ENCODE measurements at places on chromosomes 13 and 19. TPM values are rescaled to one million over a fixed set of nuclear protein-coding genes. Genes with fewer than 3 reads are reported as not detected.
A peak's percentile ranks its signal among the peaks of the same experiment; 100 is the strongest.

- DNase-seq = no peak
- peaks cover 21% of the 10 kb centered on the region for H3K36me3 ChIP-seq
- peak overlapping the region; percentile 89 for H3K4me3 ChIP-seq
- peak overlapping the region; percentile 79 for H3K27ac ChIP-seq
- peaks cover 24% of the 10 kb centered on the region for H3K27me3 ChIP-seq
These were observed 1.7 kb downstream of the SSBP4 start for GRCh38 chr19:18420930-18421329.

DNA sequence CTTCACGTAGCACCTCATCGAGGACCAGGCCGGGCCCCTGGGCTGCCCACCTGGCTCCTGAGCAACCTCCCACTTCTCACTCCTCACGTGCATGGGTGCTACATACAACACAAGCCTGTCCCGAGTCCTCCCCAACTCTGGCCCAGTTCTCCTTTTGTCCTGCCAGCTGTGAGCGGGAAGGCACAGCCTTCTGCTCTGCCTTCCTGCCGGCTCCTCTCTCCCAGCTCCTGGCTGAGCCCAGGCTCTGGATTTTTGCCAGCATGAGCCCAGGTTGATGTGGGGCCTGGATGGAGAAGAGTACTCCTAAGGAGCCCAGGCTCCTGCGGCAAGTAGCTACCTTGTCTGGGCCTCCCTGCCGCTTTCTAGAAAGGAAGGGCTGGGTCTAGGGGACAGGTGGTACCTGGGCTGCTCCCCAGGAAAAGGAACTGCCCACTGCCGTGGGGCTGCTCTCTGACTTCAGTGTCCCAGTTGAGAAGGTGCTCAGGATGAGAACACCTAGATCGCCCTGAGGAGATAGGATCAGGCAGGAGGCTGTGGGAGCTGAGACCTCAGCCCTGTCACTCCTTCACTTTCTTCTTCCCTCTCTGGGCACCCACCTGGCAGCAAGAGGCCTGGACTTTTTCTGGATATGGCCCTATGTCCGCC, 23.6 kb downstream of the LYL1 start:
- no peak overlapping the region for H3K4me3 ChIP-seq
- H3K27me3 ChIP-seq = no peaks in the 10 kb centered on the region
- H3K27ac ChIP-seq = no peak overlapping the region
- no peaks in the 10 kb centered on the region for H3K36me3 ChIP-seq

ZNF497 gene
- 0.98 TPM for total RNA-seq

ZNF575 gene
- 6.3 TPM for total RNA-seq

DNA sequence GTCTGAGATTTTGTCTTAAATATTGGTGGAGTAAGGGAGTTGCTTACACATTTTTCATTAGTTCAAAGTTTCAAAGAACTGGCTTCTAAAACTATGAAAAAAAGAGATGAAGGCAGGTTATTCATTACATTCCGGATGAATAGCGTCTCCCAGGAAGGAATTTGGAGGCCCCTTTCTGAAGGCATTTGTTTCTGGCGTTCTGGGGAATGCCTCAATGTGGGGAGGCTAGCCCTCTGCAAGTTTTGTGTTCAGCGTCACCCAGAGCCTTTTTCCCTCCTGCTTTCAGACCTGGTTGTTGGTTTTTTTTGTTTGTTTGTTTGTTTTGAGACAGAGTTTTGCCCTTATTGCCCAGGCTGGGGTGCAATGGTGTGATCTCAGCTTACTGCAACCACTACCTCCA, 21.0 kb downstream of the FAM124A start:
- no peaks in the 10 kb centered on the region for H3K4me1 ChIP-seq
- no peak overlapping the region for H3K4me3 ChIP-seq
- no peak for DNase-seq
- H3K27ac ChIP-seq = no peak overlapping the region

GRCh38 chr19:5292822-5293611, 47.6 kb downstream of the PTPRS start:
- H3K4me3 ChIP-seq = no peak overlapping the region
- H3K27ac ChIP-seq = no peak overlapping the region
- no peaks in the 10 kb centered on the region for H3K4me1 ChIP-seq
- no peaks in the 10 kb centered on the region for H3K36me3 ChIP-seq

PSG3 gene
- total RNA-seq = not detected

PHLDB3 gene
- 11.9 TPM for total RNA-seq

- H3K27ac ChIP-seq = no peak overlapping the region
- no peaks in the 10 kb centered on the region for H3K36me3 ChIP-seq
- H3K4me1 ChIP-seq = peaks cover 2% of the 10 kb centered on the region
These were observed 122.3 kb downstream of the ZDHHC20 start for GRCh38 chr13:21336609-21337349.

DNA sequence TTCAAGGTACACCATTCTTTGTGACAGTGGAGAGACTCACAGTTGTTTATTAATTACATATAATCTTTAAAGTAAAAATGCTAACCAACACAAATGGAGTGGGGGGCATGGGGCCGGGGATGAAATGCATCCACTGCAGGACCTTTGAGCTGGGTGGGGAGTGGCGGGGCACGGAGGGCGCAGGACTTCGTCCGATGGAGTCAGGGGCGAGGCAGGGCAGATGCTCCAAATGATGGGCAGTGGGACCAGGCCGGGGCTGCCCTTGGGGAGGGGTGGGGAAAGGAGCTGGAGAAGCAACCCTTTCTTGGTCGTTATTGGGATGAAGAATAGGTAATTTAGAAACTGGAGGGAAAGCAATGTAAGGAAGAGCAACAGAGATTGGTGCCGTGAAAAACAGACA, 220.0 kb downstream of the TEX29 start:
- peaks cover 14% of the 10 kb centered on the region for H3K27me3 ChIP-seq
- H3K36me3 ChIP-seq = no peaks in the 10 kb centered on the region
- H3K4me1 ChIP-seq = no peaks in the 10 kb centered on the region
- no peak overlapping the region for H3K27ac ChIP-seq

DNA sequence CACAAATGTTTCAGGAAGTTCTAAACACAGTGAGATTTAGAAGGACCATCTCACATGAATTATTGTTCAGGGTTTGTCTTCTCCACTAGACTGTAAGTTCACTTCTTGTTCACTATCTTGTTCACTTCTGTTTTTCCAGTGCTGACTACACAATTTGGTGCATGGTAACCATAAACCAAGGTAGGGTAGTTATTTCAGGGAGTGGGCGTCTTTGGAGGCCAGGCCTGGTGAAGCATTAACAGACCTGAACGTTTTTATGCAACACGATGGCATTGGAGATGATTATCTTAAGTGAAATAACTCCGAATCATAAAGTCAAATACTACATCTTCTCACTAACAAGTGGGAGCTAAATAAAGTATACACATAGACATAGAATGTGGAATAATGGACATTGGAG, 14.4 kb upstream of the OXGR1 start:
- peaks cover 9% of the 10 kb centered on the region for H3K27me3 ChIP-seq
- DNase-seq = no peak
- no peaks in the 10 kb centered on the region for H3K4me1 ChIP-seq
- no peaks in the 10 kb centered on the region for H3K36me3 ChIP-seq
- no peak overlapping the region for H3K4me3 ChIP-seq

DNA sequence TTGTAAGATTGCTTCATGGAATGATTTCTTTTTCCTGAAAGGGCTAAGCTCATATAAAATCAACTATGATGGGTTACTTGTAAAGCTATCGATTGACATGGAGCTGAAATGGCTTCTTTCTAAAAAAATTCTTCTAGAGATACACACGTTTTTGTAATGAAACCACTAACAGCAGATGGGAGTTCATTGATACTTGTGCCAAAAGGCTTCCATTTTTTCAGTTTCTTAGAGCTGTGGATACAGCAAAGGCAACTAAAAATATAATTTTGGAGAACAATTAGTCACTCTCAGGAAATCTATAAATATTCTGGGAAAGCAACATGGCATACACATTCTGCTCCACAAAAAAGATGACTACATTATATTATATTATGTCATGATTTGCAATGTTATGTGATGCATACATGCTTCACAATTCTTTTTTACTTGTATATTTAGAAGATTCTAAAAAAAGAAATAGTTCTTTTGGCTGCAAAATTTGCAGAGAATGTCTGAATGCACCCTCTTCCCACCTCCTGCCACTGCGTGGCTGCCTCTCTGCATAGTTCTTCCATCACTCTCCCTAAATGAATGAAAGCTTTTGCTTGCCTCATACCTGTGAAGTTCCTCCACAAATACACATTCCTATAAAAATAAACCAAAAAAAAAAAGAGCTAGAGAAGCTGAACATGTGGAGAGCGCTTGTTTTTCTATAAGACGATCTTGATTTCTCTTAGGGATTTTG, 802.5 kb downstream of the EFNB2 start:
- no peaks in the 10 kb centered on the region for H3K4me1 ChIP-seq
- no peak overlapping the region for H3K27ac ChIP-seq
- H3K4me3 ChIP-seq = no peak overlapping the region
- H3K27me3 ChIP-seq = no peaks in the 10 kb centered on the region

SYNGR4 gene
- not detected for total RNA-seq

DNA sequence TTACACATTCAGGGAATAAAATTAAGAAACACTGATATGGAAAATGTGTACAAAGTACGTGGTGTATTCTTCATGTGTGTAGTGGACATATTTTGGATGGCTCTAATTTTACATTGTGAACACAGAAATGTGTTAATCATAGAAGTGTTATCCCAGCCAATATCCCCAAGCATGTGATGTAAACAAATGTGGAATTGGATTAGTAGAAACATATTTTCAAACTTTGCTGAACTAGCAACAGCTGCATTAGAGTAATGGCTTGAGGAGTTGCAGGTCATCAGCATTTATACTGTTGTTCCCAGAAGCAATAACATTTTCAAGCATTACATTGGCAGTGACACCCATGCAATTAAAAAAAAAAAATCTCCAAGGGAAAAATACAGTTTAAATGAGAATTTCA, 600.6 kb downstream of the SLITRK1 start:
- H3K4me3 ChIP-seq = no peak overlapping the region
- no peaks in the 10 kb centered on the region for H3K27me3 ChIP-seq
- H3K36me3 ChIP-seq = no peaks in the 10 kb centered on the region
- no peak for DNase-seq

DNA sequence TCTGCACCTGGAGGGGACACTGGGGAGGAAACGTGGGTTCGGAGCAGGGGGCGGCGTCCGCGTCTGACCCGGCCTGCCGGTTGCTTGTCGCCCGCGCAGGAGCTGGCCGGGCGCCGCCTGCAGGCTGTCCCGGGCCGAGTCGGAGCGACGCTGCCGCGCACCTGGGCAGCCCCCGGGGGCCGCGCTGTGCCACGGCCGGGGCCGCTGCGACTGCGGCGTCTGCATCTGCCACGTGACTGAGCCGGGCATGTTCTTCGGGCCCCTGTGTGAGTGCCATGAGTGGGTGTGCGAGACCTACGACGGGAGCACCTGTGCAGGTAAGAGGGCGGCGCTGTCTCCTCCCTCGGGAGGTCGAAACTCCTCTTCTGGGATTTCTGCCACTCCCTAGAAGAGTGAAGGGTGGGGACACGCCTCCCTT, 1.3 kb downstream of the ITGBL1 start:
- DNase-seq = no peak
- H3K27ac ChIP-seq = no peak overlapping the region

- no peaks in the 10 kb centered on the region for H3K4me1 ChIP-seq
- H3K27ac ChIP-seq = no peak overlapping the region
- no peaks in the 10 kb centered on the region for H3K27me3 ChIP-seq
- no peak overlapping the region for H3K4me3 ChIP-seq
- H3K36me3 ChIP-seq = peaks cover 17% of the 10 kb centered on the region
These were observed 77.8 kb downstream of the TUBGCP3 start for GRCh38 chr13:112510002-112510780.

LILRA6 gene
- 0.37 TPM for total RNA-seq

GRCh38 chr19:3392480-3392879, 26.1 kb downstream of the NFIC start:
- H3K27me3 ChIP-seq = no peaks in the 10 kb centered on the region
- H3K4me1 ChIP-seq = peaks cover 12% of the 10 kb centered on the region
- DNase-seq = no peak

LILRB3 gene
- 2.0 TPM for total RNA-seq

DNA sequence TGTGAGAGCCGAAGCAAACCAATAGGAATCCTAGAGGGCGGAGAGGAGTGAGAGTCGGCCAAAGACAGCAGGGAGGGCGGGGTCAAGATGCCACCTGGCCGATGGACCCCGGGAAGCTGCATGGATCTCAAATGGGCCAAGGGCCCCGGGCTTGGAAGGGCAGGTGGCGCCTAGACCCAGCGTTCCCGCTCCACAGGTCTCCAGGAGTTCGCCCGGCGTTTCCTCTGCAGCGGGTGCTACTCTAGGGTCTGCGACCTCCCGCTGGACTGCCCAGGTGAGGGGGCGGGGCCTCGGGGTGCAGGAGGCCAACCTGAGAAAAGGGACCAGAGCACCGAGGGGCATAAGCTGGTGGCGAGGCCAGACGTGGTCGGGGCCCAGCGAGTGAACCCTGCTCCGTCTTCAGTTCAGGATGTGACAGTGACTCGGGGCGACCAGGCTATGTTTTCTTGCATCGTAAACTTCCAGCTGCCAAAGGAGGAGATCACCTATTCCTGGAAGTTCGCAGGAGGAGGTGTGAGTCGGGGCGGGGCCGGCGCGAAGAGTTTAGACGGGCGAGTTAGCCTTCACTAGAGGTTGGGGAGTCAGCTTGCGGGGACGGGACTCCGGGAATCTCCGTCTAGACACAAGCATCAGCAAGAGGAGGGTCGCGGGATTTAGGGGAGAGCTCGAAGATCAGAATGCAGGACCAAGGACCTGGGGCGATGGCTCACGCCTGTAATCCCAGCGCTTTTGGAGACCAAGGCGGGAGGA, 9.9 kb downstream of the SPACA6 start:
- H3K27ac ChIP-seq = peak overlapping the region; percentile 66
- H3K27me3 ChIP-seq = peaks cover 6% of the 10 kb centered on the region
- peak overlapping the region; percentile 89 for H3K4me3 ChIP-seq
- peaks cover 31% of the 10 kb centered on the region for H3K4me1 ChIP-seq
- peaks cover 27% of the 10 kb centered on the region for H3K36me3 ChIP-seq

DNA sequence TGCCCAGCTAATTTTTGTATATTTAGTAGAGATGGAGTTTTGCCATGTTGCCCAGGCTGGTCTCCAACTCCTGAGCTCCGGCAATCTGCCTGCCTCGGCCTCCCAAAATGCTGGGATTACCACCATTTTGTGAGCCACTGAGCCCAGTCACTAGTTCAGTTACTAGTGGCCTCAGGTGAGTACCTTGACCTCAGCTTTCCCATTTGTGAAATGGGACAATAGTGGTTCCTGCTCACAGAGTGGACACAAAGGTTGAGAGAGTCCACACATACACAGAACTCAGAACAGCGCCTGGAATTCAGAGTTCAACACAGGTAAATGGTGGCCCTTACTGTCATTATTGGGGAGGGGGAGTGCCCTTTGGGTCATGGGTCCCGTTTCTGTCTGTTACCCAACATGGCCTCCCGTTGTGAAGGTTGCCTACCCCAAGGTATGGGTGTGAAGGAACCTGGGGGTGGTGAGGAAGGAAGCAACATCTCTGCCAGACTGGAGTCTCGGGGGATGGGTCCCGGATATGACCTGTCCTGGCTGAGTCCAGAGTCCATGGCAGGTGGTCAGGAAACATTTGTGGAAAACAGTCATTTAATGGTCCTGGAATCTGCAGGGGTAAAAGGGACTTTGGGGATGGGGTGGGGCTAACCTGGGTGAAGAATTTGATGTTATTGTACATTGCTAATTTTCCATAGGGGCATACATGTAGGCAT, 11.7 kb upstream of the IRGC start:
- no peak overlapping the region for H3K27ac ChIP-seq
- peaks cover 25% of the 10 kb centered on the region for H3K4me1 ChIP-seq
- peaks cover 8% of the 10 kb centered on the region for H3K27me3 ChIP-seq

PLPPR2 gene
- 1.3 TPM for total RNA-seq

NUFIP1 gene
- 5.2 TPM for total RNA-seq

- no peaks in the 10 kb centered on the region for H3K27me3 ChIP-seq
- H3K27ac ChIP-seq = no peak overlapping the region
These were observed 317.9 kb upstream of the TSHZ3 start for GRCh38 chr19:31667106-31667505.
